ENCODE measurements at places on chromosomes 13 and 19.

GRCh38 chr19:6925801-6926751 lies 38.7 kb downstream of the ADGRE1 start:
- no peak for DNase-seq

DNA sequence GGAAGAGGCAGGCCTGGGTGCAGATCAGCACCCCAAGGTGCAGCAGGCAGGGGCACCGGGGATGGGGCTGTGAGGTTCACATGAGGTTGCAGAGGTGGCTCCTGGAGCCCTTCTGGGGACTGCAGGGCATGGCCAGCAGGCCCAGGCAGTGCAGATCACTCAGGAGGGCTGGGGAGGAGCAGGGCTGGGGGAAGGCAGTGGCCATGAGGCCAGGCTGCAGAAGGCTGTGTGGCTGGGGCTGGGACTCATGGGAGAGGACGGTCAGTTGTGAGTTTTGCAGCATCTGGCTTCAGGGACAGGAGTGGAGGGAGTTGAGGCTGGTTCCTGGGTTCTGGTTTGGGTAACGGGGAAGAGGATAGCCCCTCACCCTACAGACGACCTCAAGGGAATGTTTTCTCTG lies 7.3 kb downstream of the WDR88 start:
- no peak for DNase-seq

- DNase-seq = no peak
These were observed 13.5 kb downstream of the CRYL1 start for GRCh38 chr13:20512042-20512683.

- no peak for DNase-seq
These were observed 33.0 kb downstream of the ZIC2 start for GRCh38 chr13:100014621-100015020.

- no peak for DNase-seq
These were observed 23.9 kb upstream of the PSG4 start for GRCh38 chr19:43229315-43229714.

DNA sequence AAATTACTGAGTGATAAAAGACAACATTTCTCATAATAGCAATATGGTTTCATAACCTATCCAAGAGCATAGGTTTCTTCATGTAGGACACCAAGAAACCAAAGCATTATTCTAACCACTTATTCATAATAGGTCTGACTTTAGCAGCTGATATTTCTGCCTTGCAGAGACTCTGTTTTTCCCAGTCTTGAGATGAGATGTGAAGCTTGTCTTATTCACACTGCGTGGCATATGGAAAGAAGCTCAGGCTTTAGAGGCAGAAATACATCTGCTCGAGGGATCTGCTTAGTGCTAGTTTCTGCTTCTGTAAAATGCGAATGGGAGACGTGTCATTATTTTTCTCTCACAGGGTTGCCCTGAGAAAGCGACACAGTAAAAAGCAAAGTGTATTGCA lies 232.0 kb upstream of the SPRY2 start:
- DNase-seq = no peak

- DNase-seq = no peak
These were observed 1.6 kb downstream of the PKN1 start for GRCh38 chr19:14434543-14435319.

DNA sequence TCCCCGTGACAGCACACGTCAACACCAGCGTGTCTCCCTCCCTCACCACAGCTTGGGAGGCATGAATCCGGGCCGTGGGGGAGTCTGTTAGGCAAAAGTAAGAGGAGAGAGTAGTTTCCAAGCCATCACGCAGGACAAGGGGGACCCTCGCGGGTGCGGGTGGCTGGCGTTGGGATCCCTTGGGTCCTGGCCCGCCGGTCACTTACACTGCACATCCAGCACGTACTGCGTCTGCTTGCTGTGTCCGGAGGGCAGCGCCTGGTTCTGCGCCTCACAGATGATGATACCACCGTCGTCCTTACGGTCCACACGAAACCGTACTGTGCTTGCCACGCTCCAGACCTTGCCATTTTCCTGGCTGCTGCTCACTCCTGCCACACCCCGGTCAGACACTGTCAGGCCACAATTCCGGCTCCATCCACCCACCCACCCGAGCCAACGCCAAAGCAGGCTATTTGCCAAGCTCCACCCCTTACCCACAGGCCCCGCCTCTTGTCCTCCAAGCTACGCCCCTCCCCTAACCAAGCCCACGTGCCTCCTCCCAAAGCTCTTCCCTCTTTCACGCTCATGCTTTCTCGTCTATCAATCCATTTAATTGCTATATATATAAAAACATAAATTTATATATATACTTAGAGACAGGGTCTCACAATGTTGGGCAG lies 6.6 kb upstream of the ZNF428 start:
- no peak for DNase-seq

DNA sequence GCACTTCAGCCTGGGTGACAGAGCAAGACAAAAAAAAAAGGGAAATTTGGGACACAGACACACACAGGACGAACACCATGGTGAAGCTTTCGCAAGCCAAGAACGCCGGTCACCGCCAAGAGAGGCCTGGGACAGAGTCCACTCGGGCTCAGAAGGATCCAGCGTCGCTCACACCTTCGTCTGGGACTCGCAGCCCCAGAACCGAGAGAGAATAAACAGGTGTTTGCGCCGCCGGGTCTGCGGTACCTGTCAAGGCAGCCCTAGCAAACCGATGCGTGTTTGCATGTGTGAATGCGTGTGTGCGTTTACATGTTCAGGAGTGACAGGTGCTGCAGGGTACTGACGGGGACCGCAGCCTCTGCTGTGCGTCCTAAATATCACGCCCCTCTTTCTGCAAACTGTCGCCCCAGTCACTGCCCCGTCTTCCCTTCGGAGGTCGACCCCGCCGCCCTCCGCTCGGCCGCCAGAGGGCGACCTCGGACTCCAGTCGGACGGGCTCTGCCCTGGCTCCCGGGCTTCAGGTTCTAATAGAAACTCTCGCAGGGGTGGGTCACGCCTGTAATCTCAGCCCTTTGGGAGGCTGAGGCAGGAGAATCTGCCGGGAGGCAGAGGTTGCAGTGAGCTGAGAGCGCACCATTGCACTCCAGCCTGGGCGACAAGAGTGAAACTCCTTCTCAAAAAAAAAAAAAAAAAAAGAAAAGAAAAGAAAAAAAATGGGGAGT lies 11.8 kb upstream of the CSNK1G2 start:
- peak; percentile 70 for DNase-seq

DNA sequence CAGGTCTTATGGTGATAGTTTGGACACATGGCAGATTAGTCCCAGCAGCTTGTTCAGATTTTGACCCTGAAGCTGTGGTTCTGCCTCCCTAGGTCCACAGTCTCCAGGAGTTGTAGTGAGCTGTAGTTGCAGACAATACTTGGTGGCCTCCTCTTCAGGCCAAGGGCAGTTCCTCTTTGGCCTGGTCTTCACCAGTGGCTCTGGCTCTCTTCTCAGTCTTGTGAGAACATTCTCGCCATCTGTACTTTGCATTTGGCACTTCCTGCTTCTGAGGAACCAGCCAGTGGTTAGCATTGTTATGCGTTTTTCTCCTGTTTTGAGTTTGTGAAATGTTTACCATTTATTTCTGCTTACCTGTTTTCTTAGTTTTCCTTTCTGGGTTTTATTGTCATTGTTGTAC lies 40.7 kb downstream of the PCCA start:
- DNase-seq = no peak

DNA sequence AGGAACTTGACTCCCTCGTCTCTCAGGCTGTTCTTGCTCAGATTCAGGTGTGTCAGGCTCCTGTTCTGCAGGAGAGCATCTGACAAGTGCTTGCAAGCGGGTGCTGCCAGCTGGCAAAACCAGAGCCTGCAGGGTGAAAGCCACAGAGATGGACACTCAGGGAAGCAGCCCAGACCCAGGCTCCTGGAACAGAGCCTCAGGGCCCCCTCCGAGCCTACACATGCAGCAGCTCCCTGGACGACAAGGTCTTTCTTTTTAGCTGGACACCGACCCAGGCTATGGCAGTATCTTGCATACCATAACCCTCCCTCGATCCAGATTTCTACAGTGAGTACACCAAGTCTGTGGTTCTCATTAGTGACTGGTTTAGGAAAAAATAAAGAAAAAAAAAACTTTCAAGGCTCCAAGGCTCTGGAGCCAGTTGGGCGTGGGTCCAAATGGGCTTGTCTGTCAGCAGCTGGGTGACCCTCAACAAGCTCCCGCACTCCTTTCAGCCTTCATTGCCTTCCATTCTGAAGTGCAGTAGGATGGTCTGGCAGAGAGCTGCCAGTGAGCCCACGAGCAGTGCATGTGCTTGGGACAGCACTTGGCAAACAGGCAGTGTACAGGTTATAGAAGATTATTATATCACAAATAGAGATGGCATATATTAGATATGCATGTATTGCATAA lies 29.9 kb downstream of the NLRP13 start:
- no peak for DNase-seq

GRCh38 chr19:19191768-19192077 lies 229 bp downstream of the BORCS8 start:
- no peak for DNase-seq

DNA sequence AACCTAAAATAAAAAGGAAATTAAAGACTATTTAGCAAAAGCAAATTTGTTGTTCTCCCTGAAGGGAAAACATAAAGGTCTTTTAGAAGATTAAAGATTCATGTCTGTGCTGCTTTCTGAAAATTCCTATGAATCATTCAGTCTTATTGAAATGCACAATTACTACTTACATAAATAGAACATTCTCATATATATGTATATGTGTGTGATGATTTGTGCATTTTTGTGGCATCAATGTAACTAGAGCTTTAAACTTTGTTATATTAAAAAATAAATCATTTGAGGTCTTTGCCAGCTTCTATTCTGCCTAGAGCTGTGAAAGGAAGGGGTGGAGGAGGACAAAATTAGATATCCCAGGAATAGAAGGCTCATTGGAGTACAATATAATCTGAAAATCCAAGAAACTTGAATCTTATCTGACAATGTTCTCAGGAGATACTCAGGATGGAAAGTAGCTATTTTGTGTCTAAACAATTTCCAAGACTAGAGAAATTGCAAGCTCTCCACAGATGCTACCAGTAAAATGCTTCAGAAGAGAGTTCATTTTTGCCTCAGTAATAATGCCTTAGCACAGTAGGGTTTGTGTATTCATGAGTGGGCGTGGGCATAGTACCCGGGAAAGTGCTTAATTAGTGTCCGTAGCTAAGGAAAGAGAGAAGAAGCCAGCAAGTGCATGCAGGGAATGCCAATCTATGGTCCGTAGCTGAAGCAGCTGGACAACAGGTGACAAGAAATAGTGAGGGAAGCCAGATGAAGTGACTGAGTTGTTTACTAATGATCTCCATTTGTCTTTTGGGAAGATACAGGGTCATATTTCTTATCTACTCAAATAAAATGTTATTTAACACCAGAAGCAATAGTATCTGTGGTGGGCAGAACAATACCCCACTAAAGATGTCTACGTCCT lies 395.5 kb upstream of the NBEA start:
- no peak for DNase-seq

- DNase-seq = no peak
These were observed 33.4 kb downstream of the IPO5 start for GRCh38 chr13:97986835-97987234.

GRCh38 chr13:112764864-112765561 lies 75.2 kb downstream of the ATP11A start:
- no peak for DNase-seq

GRCh38 chr19:41708481-41708880 lies at the start of gene CEACAM5:
CEACAM5 (plus strand) TSS chr19:41708626; CDS start chr19:41708732, 106 bp downstream.
- no peak for DNase-seq

- DNase-seq = no peak
These were observed 40.8 kb downstream of the CHST8 start for GRCh38 chr19:33662391-33663092.

- no peak for DNase-seq
These were observed 145.7 kb downstream of the AKAP11 start for GRCh38 chr13:42417626-42418025.

DNA sequence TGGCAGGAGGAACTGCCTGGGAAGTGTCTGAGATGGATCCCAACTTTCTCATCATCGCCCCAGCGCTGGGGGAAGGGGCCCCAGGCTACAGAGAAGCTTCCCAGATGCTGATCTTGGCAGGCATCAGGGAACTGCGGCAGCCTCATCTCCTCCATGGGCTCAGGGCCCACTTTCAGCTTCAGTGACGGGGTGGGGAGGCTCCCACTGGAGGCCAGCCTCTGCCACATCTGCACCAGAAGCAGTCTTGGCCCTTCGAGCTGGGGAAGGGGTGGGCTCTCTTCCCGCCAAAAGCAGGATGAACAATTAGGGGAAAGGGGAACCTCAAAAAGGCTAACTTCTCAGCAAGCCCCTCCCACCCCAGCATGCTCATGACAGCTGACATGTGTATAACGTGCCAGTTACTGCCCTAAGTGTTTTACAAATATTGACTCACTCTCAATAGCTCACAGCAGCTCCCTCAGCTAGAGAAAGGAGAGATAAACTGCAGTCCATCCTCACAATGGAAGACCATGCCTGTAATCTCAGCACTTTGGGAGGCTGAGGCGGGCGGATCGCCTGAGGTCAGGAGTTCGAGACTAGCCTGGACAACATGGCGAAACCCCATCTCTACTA lies 7.1 kb upstream of the S1PR2 start:
- peak; percentile 34 for DNase-seq

GRCh38 chr19:45103508-45104319 lies 10.7 kb downstream of the PPP1R37 start:
- DNase-seq = no peak
